ENCODE measurements at places on chromosomes 13 and 19. TPM values are rescaled to one million over a fixed set of nuclear protein-coding genes. Genes with fewer than 3 reads are reported as not detected.
A peak's percentile ranks its signal among the peaks of the same experiment; 100 is the strongest.

GRCh38 chr13:26062853-26063444 lies 11.1 kb upstream of the SHISA2 start:
- no peak overlapping the region for H3K27ac ChIP-seq
- H3K27me3 ChIP-seq, result no peaks in the 10 kb centered on the region
- no peak for DNase-seq

GRCh38 chr19:18100710-18101109 lies 3.1 kb downstream of the MAST3 start:
- no peak for DNase-seq
- no peaks in the 10 kb centered on the region for H3K27me3 ChIP-seq
- peaks cover 13% of the 10 kb centered on the region for H3K4me1 ChIP-seq
- no peak overlapping the region for H3K27ac ChIP-seq
- H3K36me3 ChIP-seq, result no peaks in the 10 kb centered on the region

GRCh38 chr19:2089001-2089711 lies 7.0 kb downstream of the MOB3A start:
- H3K4me3 ChIP-seq, result no peak overlapping the region
- H3K4me1 ChIP-seq, result peaks cover 53% of the 10 kb centered on the region
- no peaks in the 10 kb centered on the region for H3K36me3 ChIP-seq
- no peaks in the 10 kb centered on the region for H3K27me3 ChIP-seq
- no peak for DNase-seq

DNA sequence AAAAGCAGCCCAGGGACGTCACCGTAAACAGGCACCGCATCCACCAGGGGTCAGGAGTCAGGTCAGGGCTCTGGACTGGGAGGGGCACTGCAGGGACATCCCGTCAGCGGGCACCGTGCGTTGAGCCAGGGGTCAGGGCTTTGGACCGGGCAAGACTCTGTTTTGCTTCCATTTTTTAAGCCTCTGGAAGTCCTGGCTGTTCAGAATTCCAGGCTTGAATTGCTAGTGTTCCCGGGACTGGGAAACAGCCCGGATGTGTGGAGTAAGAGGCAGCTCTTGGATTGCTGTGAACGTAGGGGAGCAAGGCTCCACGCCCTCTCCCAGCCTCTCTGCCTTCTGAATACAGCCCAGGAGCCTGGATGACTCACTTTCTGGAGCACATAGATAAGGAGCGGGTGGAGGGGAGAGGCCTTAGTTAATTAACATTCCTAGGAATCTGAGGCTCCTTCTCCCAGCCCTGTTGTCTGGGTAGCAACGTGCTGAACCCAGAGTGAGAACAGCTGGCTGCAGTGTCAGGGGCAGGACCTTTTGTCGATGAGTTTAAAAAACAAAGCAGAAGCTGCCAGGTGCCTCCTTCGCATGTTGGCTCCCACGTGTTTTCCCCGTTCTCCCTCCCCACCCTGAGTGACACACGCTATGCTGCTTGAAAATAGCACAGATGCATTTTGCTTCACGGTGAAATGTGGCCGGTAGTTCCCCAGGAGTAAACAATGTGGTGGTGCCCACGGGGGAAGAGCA lies 21.9 kb downstream of the ATP11A start:
- H3K4me3 ChIP-seq, result no peak overlapping the region
- peaks cover 5% of the 10 kb centered on the region for H3K36me3 ChIP-seq
- no peak for DNase-seq
- no peaks in the 10 kb centered on the region for H3K27me3 ChIP-seq

DNA sequence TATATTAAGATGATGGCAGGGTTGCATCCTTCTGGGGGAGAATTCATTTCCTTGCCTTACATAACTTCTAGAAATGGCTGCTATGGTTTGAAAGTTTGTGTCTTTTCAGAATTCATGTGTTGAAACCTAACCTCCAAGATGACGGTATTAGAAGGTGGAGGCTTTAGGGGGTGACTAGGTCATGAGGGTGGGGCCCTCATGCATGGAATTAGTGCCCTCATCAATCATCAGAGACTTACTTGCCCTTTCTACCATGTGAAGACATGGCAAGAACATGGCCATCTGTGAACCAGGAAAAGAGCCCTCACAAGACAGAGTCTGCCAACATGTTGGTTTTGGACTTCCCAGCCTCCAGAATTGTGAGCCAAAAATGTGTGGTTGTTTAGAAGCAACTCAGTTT lies 14.8 kb upstream of the FCER2 start:
- H3K36me3 ChIP-seq, result no peaks in the 10 kb centered on the region
- H3K27me3 ChIP-seq, result no peaks in the 10 kb centered on the region
- no peak for DNase-seq
- peaks cover 7% of the 10 kb centered on the region for H3K4me1 ChIP-seq

DNA sequence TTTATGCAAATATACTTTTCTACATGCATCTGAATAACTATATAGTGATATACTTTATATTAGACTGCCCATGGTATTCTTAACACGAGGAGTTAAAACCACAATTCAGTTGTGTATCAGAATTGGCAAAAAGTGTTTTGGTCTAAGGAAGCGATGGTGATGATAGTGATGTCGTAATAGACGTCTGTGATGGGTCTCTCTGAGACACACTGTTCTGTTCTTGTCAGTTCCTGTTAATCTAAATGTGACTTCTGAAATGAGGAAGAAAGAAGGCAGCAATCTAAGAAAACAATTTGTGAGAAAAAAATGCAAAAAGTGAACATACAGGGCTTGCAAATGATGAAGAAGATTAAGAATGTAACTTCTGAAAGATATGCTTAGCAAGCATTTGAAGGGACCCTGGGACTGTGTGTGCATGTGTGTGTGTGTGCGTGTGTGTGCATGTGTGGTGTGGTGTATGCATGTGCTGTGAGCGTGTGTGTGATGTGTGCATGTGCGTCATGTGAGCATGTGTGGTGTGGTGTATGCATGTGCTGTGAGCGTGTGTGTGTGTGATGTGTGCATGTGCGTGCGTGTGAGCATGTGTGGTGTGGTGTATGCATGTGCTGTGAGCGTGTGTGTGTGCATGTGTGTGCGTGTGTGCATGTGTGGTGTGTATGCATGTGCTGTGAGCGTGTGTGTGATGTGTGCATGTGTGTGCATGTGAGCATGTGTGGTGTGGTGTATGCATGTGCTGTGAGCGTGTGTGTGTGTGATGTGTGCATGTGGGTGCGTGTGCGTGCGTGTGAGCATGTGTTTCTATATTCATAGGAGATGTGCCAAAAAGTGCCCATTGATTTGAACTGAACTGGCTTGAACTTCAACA lies 131.8 kb downstream of the IRS2 start:
- DNase-seq, result no peak
- no peaks in the 10 kb centered on the region for H3K36me3 ChIP-seq
- H3K4me3 ChIP-seq, result no peak overlapping the region
- no peaks in the 10 kb centered on the region for H3K27me3 ChIP-seq
- H3K4me1 ChIP-seq, result no peaks in the 10 kb centered on the region

- peaks cover 20% of the 10 kb centered on the region for H3K4me1 ChIP-seq
- DNase-seq, result peak; percentile 70
- peak overlapping the region; percentile 98 for H3K27ac ChIP-seq
- no peaks in the 10 kb centered on the region for H3K36me3 ChIP-seq
Observed at GRCh38 chr13:32426191-32426989, 1.5 kb downstream of the N4BP2L1 start.

DNA sequence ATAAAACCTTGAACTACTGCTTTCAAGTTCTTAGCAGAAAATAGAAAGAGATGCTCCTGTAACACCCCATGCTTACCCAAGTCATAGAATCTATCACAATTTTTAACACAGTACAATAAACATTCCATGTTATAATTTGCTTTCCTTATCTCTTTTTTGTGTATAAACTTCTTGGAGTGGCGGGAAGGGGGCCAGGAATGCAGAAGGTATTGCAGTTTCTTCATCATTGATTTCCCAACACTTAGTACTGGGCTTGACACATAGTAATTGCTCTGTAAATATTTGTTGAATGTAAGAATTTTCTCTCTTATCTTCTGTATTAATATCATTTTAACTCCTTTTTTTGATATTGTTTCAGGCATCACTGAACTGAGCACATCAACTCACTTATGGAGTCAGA lies 535.8 kb downstream of the KCTD12 start:
- DNase-seq, result no peak
- no peaks in the 10 kb centered on the region for H3K36me3 ChIP-seq
- no peak overlapping the region for H3K4me3 ChIP-seq
- no peaks in the 10 kb centered on the region for H3K27me3 ChIP-seq
- no peak overlapping the region for H3K27ac ChIP-seq

- H3K27me3 ChIP-seq, result no peaks in the 10 kb centered on the region
- no peaks in the 10 kb centered on the region for H3K4me1 ChIP-seq
- H3K36me3 ChIP-seq, result no peaks in the 10 kb centered on the region
- H3K4me3 ChIP-seq, result no peak overlapping the region
- no peak for DNase-seq
Observed at GRCh38 chr13:110332750-110333149, 25.7 kb downstream of the COL4A2 start.

- H3K36me3 ChIP-seq, result no peaks in the 10 kb centered on the region
- H3K27ac ChIP-seq, result no peak overlapping the region
- no peak overlapping the region for H3K4me3 ChIP-seq
- H3K27me3 ChIP-seq, result no peaks in the 10 kb centered on the region
- no peaks in the 10 kb centered on the region for H3K4me1 ChIP-seq
- no peak for DNase-seq
Observed at GRCh38 chr13:23598369-23598768, 28.2 kb downstream of the TNFRSF19 start.

DNA sequence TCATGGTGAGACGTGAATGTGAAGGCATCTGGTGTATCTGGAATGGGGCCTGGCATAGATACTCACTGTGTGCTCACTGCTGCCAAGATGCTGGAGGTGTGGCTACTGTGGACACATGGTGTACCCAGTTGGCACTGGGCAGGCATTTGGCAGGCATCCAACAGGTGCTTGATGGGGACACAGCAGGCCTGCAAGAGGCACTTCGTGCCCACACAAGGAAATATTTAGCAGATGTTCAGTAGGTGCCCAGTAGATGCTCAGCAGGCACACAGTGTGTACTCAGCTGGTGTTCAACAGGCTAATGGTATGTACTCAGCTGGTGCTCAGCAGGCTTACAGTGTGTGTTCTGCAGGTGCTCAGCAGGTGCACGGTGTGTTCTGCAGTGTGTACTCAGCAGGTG lies 14.2 kb downstream of the CRTC1 start:
- H3K27me3 ChIP-seq, result no peaks in the 10 kb centered on the region
- no peak for DNase-seq
- no peaks in the 10 kb centered on the region for H3K36me3 ChIP-seq
- peaks cover 38% of the 10 kb centered on the region for H3K4me1 ChIP-seq

GRCh38 chr19:16381756-16382401 lies 57.3 kb downstream of the KLF2 start:
- peaks cover 48% of the 10 kb centered on the region for H3K4me1 ChIP-seq
- no peaks in the 10 kb centered on the region for H3K27me3 ChIP-seq
- peaks cover 4% of the 10 kb centered on the region for H3K36me3 ChIP-seq
- DNase-seq, result no peak
- H3K4me3 ChIP-seq, result no peak overlapping the region

Gene C19orf73
- 4.3 TPM for polyA plus RNA-seq

Gene ISOC2
- polyA plus RNA-seq, result 25.9 TPM

Gene RPS16
- polyA plus RNA-seq, result 2,448 TPM
